ENCODE measurements at places on chromosomes 12 and 14. TPM values are rescaled to one million over a fixed set of nuclear protein-coding genes. Genes with fewer than 3 reads are reported as not detected.

Gene TEX52
- total RNA-seq = not detected

Gene FBLN5
- total RNA-seq = 2.0 TPM

Gene KCNH5
- total RNA-seq = not detected

Gene SYCP3
- total RNA-seq = 0.28 TPM

Gene ANO2
- total RNA-seq = not detected

Gene FOXG1
- total RNA-seq = not detected

Gene PTPRR
- not detected for total RNA-seq

Gene UBE2N
- total RNA-seq = 159 TPM

Gene VCPKMT
- 7.5 TPM for total RNA-seq

Measured in activated CD4-positive, alpha-beta memory T cell treated with anti-CD3 and anti-CD28 coated beads, Interleukin-2, amount 10 ng/mL, durations not matched to agents 7 days and 5 days (primary cell).